ENCODE measurements at places on chromosomes 2 and 18. TPM values are rescaled to one million over a fixed set of nuclear protein-coding genes. Genes with fewer than 3 reads are reported as not detected.

- no peak for DNase-seq
These were observed 63.6 kb upstream of the HDAC4 start for GRCh38 chr2:239464166-239465016.

DNA sequence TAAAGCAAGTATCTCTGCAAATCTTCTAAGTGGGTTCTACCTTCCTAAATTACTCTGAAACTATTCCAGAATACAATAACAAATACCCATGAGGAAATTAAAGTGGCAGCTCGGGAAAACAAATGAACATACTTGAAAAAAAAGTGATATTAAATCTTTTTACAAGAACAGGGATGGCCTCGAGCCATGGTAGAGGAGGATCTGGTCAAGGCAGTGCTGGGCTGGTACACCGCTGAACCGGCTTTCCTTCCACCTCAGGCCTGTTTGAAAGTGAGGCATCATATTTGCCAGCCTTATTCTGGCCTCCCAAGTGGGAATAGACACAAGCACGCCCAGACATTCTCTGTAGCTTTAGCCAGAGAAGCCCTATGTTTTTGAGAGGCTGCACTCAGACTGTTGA is 124.5 kb upstream of the CDCA7 start:
- no peak for DNase-seq

GRCh38 chr2:159521272-159521671 is 95.1 kb downstream of the BAZ2B start:
- DNase-seq = no peak

Gene OSR1
- 26.0 TPM for total RNA-seq

GRCh38 chr18:55219823-55220222 is 260.6 kb upstream of the CCDC68 start:
- DNase-seq = no peak

DNA sequence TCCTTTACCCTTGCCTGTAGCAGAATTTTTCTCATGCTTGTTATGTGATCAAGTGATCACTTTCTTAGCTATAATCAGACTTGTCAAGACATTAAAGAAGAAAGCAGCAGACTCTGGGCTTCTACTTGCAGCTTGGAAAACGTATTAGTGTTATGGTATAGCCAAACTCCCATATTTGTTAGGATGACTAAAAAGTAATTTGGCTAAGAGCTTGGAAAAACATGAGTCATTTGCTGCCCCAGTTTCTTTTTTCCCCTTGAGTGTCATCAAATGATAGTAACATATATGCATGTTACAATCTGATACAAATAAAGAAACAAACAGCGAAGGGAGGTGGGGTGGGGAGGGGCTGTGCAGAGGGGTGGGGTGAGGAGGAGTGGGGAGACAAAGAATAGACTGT is 155.5 kb downstream of the IKZF2 start:
- DNase-seq = no peak

DNA sequence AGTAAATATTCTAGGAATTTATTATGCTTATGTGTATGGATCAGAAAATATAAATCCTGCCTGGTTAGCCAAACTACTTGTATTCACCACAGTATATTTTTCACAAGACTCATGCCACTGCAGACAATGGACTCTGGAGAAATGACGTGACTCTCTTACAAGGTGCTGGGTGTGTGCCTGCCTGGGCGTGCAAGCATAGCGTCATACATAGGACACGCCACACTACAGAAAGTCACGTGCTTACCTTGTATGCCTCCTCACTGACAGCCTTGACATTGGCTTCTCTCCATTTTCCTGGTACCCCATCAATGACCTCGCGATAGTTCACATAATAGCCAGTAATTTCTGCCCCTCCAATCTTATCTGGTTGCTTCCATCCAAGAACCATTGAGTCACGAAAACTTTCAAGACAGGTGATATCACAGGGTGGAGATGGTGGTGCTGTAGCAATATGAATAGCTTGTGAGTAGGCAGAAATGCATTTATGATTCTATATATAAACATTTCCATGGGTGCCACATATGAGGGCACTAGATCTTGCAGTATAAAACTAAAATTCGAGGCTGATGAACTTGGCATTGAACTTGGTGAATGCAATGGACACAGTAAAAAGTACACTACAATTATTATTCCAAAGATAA is 93.2 kb downstream of the MYOM1 start:
- no peak for DNase-seq

Gene CTAGE1
- total RNA-seq = 0.07 TPM

Gene C2orf66
- total RNA-seq = 0.18 TPM

GRCh38 chr2:105886687-105887086 is 142.0 kb downstream of the NCK2 start:
- no peak for DNase-seq

GRCh38 chr2:43000242-43001054 is 208.1 kb upstream of the HAAO start:
- DNase-seq = no peak

DNA sequence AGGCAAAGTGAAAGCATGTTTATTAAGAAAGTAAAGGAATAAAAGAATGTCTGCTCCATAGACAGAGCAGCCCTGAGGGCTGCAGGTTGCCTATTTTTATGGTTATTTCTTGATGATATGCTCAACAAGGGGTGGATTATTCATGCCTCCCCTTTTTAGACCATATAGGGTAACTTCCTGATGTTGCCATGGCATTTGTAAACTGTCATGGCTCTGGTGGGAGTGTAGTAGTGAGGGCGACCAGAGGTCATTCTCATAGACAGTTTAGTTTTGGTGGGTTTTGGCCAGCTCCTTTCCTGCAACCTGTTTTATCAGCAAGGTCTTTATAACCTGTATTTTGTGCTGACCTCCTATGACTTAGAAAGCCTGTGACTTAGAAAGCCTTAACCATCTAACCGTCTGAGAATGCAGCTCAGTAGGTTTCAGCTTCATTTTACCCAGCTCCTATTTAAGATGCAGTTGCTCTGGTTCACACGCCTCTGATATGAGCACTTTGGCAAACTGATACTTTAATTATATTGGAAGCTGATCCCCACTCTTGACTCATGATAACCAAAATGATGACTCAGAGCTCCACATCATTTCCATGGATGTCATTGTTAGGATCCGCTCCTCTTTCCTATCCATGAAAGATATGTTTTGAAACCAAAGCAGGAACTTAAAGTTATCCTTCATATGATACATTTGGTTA is 14.5 kb upstream of the ERMN start:
- no peak for DNase-seq

Gene REG3G
- total RNA-seq = not detected

DNA sequence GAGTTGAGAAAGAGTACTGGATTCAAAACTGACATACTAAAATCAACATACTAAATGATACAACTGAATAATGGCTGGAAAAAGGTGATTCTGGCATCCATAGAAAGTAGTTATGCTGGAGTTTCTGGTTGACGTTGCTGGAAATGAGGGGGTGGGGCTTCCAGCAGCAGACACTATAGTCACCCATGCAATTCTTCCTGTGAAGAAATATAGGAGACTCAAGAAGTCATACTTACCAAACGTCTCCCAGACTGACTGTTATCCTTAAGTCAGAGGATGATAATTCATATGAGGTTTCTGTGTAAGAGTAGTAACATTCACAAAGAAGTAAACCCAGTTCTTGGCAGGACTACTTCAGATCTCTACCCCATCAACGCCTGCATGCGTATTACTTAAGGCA is 23.6 kb downstream of the DTNB start:
- no peak for DNase-seq

Gene FOXI3
- 0.27 TPM for total RNA-seq

GRCh38 chr2:162581959-162582798 is 238.2 kb downstream of the GCA start:
- no peak for DNase-seq

Gene PDE11A
- 25.6 TPM for total RNA-seq

DNA sequence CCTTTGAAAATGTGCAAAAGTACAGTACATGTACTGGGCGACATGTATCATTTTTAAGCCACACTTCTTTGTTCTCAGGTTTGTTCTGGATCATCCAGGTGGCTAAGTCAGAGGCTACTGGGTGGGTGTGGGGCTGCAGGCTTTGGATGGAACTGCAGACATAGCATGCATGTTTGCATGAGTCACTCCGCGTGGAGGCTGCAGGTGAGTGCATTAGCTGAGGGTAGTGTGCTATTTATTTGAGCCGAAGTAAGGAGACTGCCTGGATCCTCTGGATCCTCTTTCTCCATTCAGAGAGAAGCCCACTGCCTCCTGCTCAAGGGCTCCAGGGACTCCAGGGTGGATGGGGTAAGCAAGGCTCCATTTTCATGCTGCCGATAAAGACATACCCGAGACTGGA is 9.4 kb upstream of the NEURL3 start:
- no peak for DNase-seq

- no peak for DNase-seq
These were observed 260.5 kb upstream of the MYT1L start for GRCh38 chr2:2591542-2591940.

All from mesothelial cell of epicardium (in vitro differentiated cells).